ENCODE measurements at places on chromosomes 3 and 15.

DNA sequence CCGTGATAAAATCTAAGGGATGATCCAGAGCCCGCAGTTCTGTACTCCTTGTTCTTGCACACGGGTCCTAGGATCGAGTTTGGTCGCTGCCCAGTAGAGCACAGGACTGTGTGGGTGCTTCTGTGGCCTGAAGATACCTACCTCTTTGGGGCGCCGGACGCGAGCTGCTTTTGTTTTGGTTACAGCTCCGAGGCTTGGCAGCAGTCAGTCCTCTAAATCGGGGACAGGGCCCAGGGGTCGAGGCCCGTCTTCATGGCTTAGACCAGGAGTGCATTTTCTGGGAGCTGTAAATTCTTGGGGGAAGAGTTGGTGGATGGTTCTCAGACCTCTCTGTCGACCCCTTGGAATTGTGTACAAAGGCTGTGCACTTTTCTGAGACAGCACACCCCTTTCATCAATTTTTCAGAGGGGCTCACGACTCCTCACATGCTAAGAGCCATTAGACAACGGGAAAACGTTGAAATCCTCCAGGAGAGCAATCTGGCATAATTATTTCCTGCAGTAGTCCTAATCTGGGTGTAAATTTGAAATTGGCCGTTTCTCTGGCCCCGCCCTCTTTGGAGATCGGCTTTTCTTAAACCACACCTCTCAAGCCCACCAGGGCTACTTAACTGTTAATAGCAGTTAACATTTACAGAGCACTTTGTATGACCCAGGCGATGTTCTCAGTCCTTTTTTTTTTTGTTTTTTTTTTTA is 928 bp downstream of the CEP97 start:
- no peak for DNase-seq

DNA sequence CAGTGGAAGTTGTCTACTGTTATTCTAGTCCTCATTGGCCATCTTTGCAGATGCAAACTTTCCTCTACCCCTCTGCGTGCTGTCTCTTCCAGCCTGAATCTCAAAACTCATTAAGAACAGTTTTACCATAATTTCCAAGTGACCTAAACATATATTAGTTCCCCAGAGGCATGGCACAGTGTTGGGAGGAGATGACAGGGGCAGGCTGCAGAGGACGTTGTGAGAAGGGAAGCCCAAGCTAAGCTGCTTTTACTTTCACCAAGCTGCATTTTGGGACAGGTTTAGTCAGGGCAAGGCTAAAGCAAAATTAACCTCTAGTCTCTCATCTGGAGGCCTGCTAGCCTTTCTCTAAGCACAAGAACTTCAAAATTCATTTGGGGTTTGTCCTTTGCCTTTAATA is 318.6 kb upstream of the SATB1 start:
- DNase-seq, result no peak

DNA sequence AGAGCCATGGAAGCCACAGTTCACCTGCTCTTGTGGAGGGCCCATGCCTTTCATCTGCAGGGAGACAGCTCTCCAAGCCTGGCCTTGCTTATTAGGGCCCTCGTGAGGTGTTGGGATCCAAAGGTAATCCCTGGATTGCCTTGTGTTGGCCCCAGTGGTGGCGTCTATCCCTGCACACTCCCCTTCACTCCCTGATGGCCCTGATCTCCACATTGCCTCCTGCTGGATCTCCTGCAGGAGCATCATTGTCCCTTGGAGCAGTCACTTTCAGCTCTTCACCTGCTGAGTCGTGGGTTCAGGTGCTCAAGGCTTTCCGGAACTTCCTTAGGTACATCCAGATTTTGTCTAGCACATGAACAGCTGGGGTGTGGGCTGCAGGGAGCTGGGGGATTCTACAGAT is 7.0 kb downstream of the PPCDC start:
- DNase-seq, result no peak

- no peak for DNase-seq
These were observed 33.3 kb downstream of the NR2C2 start for GRCh38 chr3:14980689-14981088.

GRCh38 chr3:59737241-59737640 is 687.4 kb upstream of the CFAP20DC start:
- DNase-seq, result no peak

DNA sequence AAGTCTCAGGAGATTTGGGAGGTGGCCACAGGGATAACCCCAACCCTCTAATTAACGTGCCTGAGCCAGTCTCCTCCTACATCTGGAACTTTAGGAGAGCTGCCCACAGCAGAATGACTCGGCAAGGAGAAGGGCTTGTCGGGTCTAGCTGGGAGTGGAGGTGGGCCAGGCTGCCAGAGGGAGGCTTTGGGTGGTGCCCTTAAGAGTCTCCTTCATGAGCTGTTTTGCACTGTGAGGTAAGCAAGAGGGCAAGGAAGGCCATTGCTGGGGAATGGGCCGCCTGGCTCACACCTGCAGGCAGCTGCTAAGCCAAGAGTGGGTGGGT is 3.6 kb upstream of the TNK2 start:
- DNase-seq, result no peak

GRCh38 chr15:64970698-64971097 is 19.0 kb downstream of the SPG21 start:
- no peak for DNase-seq

GRCh38 chr3:65562447-65562846 is 476.3 kb downstream of the MAGI1 start:
- no peak for DNase-seq

- DNase-seq, result no peak
These were observed 12.0 kb downstream of the DNASE1L3 start for GRCh38 chr3:58198804-58199203.

GRCh38 chr15:29305556-29305955 is 35.9 kb upstream of the NSMCE3 start:
- DNase-seq, result no peak

Measured in anterior cingulate cortex (tissue), 58 donors.